Activated naive CD4-positive, alpha-beta T cell treated with anti-CD3 and anti-CD28 coated beads for 36 hours (primary cell): ENCODE measurements at places on chromosomes 7 and 10. TPM values are rescaled to one million over a fixed set of nuclear protein-coding genes. Genes with fewer than 3 reads are reported as not detected.

DNA sequence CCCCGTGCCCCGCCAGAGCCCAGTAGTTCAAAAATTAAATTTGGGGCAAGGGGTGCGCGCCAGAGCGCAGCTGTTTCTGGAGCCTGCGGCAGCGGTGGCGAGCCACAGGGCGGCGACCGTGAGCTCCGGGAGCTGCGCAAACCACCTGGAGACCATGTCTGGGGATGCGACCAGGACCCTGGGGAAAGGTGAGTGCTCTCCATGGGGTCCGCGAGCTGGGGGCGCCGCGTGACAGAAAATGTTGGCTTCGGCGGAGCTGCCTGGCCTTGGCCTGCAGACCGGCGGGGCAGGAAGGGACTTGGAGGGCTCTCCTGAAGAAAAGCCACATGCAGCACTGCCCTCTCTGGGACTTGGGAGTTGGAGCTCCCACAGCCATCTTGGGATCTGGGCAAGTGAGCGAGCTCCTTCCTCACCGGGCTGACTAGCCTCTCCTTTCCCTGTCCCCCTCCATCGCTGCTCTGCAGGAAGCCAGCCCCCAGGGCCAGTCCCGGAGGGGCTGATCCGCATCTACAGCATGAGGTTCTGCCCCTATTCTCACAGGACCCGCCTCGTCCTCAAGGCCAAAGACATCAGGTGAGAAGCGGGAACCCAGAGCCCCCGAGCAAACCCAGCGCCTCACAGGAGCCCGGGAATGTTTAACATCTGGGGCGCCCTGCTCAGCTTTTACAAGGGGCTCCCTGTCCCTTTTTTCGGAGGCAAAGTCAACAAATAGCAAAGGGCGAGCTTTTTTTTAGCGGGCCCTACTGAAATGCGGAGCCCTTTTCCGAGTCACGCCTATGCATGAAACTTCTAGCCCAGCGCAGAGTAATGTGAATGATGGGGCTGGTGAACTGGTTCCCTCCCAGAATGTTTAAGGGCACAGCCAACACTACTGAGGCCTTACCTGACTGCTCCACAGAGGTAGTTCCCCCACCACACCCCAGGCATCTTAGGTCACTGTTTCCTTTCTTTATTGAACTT lies 6.1 kb downstream of the GSTO2 start:
- H3K27me3 ChIP-seq, result peaks cover 9% of the 10 kb centered on the region
- peak overlapping the region; percentile 65 for H3K4me3 ChIP-seq
- no peaks in the 10 kb centered on the region for H3K36me3 ChIP-seq
- H3K4me1 ChIP-seq, result peaks cover 6% of the 10 kb centered on the region
- DNase-seq, result peak; percentile 63
- H3K27ac ChIP-seq, result no peak overlapping the region

DNA sequence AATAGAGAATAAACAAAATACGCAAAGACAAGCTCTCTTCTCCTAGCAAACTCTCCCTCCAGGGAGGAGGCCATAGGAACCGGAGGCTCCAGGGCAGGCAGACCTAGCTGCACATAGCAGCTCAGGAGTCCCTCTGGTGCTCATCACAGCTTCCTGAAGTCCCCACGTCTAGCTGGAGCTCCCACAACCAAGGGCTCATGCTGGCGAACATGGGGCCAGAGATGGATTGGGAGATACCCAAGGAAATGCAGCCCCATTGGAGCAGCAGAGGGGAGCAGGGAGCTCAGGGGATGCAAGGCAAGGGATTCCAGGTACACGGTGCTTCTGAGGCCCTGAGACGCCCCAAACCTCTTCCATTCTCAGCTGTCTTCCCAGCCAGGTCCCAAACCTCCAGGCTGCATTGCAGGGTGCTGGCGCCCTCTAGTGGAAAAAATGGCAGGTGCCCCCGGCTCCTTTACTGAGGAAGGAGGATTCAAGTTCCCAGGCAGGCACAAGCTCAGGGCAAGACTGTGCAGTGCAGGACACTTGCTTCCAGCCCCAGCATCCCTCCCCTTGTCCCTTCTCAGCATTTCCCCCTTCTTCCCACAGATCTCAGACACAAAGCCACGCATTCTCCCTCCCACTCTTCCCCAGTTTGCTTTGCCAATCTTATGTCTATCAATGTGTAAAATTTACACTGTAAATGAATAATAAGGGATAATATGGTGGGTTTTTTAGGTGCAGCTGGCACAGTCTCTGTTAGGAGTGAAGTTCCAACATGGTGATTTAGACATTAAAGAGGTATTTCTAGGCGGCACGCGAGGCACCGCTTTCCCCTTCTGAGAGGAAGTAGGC lies 46.2 kb downstream of the GPAM start:
- no peak overlapping the region for H3K4me3 ChIP-seq
- peaks cover 4% of the 10 kb centered on the region for H3K27me3 ChIP-seq
- no peak overlapping the region for H3K27ac ChIP-seq
- no peaks in the 10 kb centered on the region for H3K4me1 ChIP-seq
- no peaks in the 10 kb centered on the region for H3K36me3 ChIP-seq
- DNase-seq, result peak; percentile 82

GRCh38 chr10:44253769-44254462 lies 131.0 kb downstream of the CXCL12 start:
- no peak for DNase-seq
- H3K4me1 ChIP-seq, result no peaks in the 10 kb centered on the region
- H3K27ac ChIP-seq, result no peak overlapping the region
- peaks cover 8% of the 10 kb centered on the region for H3K27me3 ChIP-seq
- H3K4me3 ChIP-seq, result no peak overlapping the region
- H3K36me3 ChIP-seq, result no peaks in the 10 kb centered on the region

GRCh38 chr7:137462074-137462715 lies 118.7 kb upstream of the PTN start:
- no peaks in the 10 kb centered on the region for H3K4me1 ChIP-seq
- DNase-seq, result no peak
- H3K36me3 ChIP-seq, result no peaks in the 10 kb centered on the region
- no peak overlapping the region for H3K27ac ChIP-seq
- no peaks in the 10 kb centered on the region for H3K27me3 ChIP-seq
- H3K4me3 ChIP-seq, result no peak overlapping the region

- H3K4me3 ChIP-seq, result no peak overlapping the region
- H3K27ac ChIP-seq, result no peak overlapping the region
- H3K36me3 ChIP-seq, result no peaks in the 10 kb centered on the region
- DNase-seq, result no peak
Measured at GRCh38 chr7:48627164-48627563, 297.2 kb upstream of the CDC14C start.

- H3K27me3 ChIP-seq, result no peaks in the 10 kb centered on the region
- H3K4me3 ChIP-seq, result no peak overlapping the region
- peak; percentile 79 for DNase-seq
- peaks cover 33% of the 10 kb centered on the region for H3K36me3 ChIP-seq
- H3K4me1 ChIP-seq, result peaks cover 52% of the 10 kb centered on the region
Measured at GRCh38 chr10:72337039-72337629, 17.6 kb downstream of the DNAJB12 start.

DNA sequence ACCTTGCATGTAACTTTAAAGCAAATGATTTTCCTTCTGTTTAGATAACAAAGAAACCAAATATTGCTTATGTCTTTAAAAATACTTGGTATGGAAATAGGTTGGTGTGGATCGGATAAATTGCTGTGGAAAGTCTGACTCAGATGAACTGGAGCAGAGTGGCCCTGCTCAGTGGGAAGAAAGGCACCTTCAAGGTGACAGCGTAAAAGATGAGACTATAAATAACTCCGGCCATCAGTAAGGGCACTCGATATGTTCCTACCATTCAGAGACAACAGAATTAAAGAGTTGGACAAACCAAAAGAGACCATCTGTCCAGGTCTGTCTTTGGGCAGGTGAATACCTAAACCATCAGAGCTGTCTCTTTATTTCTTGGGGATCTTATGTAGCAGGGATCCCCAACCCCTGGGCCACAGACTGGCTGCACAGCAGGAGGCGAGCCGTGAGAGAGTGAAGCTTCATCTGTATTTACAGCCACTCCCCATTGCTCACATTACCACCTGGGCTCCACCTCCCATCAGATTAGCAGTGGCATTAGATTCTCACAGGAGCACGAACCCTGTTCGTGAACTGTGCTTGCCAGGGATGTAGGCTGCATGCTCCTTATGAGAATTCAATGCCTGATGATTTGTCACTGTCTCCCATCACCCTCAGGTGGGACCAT lies 357.1 kb downstream of the PRPF18 start:
- no peak overlapping the region for H3K4me3 ChIP-seq
- no peak for DNase-seq
- peaks cover 20% of the 10 kb centered on the region for H3K4me1 ChIP-seq
- H3K27me3 ChIP-seq, result no peaks in the 10 kb centered on the region
- H3K36me3 ChIP-seq, result no peaks in the 10 kb centered on the region

GRCh38 chr10:123597676-123598075 lies 68.5 kb upstream of the GPR26 start:
- no peaks in the 10 kb centered on the region for H3K4me1 ChIP-seq
- no peak overlapping the region for H3K27ac ChIP-seq
- H3K36me3 ChIP-seq, result no peaks in the 10 kb centered on the region
- DNase-seq, result no peak
- H3K27me3 ChIP-seq, result peaks cover 14% of the 10 kb centered on the region

DNA sequence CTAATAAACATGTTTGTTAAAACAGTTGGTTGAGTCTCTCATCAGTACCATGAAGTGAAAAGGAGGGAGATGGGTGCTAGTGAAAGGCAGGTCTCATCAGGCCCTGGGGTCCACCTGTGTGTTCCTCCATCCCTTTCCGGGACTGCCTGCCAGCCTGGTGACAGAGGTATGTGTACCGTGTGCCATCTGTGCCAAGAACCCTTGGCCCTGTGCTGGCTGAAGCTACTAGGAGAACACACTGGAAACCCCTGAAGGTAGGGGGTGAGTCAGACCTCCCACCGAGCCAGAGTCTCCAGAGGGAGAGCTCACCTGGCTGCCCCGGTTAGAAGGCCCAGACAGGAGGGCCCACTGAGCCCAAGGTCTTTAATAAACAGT lies 2.3 kb downstream of the DDIT4 start:
- H3K36me3 ChIP-seq, result peaks cover 39% of the 10 kb centered on the region
- peaks cover 35% of the 10 kb centered on the region for H3K4me1 ChIP-seq
- H3K4me3 ChIP-seq, result peak overlapping the region; percentile 96
- H3K27me3 ChIP-seq, result no peaks in the 10 kb centered on the region

DNA sequence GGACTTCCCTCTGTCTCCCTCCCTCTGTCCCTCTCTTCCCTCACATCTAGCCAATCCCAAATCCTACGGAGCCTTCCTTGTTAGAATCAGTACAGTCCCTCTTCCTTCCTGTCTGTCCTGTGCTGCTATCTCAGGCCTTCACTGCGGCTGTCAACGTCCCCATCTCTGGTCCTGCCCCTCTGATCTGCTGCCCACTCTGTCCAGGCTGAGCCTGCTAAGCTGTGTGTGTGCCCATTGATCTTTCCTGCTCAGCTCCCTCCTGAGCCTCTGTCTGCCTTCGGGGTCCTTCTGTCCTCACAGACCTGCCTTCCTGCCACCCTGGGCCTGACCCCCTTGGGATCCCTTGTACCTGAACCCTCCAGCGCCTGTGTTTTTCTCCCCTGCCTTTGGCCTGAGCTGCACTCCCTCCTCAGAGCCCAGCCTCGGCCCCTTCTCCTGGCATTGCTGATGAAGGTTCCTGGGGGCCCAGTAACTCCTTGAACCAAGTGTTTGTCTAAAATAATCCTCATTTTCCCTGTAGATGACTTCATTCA lies 182.1 kb upstream of the SHH start:
- peaks cover 29% of the 10 kb centered on the region for H3K27me3 ChIP-seq
- no peaks in the 10 kb centered on the region for H3K36me3 ChIP-seq
- H3K4me1 ChIP-seq, result peaks cover 55% of the 10 kb centered on the region

DNA sequence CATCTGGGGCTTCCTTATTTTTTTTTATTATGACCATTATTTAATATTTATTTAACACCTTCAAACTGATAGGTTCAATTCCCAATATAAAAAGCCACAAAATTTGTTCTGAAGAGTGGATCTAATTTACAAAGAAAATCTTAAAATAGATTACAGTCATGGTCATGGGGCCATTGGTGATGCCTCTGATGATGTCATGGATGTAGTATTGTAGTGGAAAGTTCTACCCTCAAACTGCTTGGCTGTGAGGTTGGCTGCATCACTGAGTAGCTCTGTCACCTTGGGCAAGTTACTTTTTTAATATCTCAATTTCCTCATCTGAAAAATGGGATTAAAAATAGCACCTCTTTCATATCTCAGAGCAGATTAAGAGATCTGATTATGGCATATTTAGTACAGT lies 128.5 kb downstream of the DKK1 start:
- no peaks in the 10 kb centered on the region for H3K27me3 ChIP-seq
- H3K4me3 ChIP-seq, result no peak overlapping the region
- H3K27ac ChIP-seq, result no peak overlapping the region
- no peaks in the 10 kb centered on the region for H3K4me1 ChIP-seq
- no peaks in the 10 kb centered on the region for H3K36me3 ChIP-seq
- DNase-seq, result no peak

DNA sequence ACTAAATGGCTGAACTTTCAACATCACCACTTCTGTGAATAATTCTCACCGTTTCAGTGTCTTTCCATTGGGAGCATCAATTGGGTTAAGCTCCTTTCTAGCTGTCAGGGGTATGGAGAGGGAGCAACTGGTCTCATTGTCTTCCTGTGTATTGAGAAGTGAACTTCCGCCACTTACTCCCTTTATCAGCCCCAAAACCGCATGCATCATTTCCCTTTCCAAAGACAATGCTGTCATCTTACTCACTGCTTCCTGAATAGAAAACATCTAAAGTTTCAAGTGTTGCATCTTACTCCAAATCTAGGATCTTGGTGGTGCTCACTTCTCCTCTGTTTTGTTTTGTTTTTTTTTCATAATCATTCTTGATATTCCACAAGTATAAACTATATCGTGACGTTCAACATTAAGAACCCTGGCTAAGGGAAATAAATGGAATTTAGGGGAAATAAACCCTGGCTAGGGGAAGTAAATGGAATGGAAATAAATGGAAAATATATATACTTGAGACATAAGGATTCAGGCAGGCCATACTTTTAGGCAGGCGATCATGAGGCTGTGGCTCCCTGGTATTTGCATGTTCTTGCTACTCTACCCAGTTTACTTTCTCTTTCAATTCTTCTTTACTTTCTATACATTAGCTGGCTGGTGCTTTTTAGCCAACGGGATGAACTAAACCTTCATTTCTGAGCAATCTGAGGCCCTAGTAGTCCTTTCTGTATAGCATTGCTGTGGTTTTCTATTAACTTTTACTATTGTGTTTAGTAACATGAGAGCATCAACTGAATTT lies 371.9 kb downstream of the BMPER start:
- no peaks in the 10 kb centered on the region for H3K4me1 ChIP-seq
- no peak overlapping the region for H3K27ac ChIP-seq
- H3K4me3 ChIP-seq, result no peak overlapping the region

DNA sequence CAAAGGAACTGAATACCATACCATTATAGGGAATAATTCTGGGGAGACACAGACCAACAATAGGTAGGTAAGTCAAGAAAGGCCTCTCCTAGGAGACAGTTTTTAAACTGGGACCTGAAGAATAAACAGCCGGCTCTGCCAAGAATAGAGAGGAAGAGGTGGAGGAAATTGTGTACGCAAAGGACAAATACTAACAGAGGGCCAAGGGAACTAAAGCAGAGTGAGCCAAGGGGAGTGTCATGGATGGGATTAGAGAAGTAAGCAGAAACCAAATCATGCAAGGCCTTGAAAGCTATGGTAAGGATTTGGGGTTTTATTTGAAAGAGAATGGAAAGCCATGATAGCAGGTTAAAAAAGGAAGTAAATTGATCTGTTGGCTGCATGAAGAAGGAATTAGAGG lies 18.1 kb upstream of the ITGB8 start:
- no peaks in the 10 kb centered on the region for H3K27me3 ChIP-seq
- DNase-seq, result no peak
- no peaks in the 10 kb centered on the region for H3K4me1 ChIP-seq
- H3K4me3 ChIP-seq, result no peak overlapping the region
- no peak overlapping the region for H3K27ac ChIP-seq

GRCh38 chr10:32131388-32131787 lies 75.2 kb upstream of the KIF5B start:
- no peaks in the 10 kb centered on the region for H3K27me3 ChIP-seq
- DNase-seq, result no peak
- no peak overlapping the region for H3K4me3 ChIP-seq
- H3K36me3 ChIP-seq, result no peaks in the 10 kb centered on the region

Gene EIF5AL1
- 3.5 TPM for total RNA-seq

Gene FZD8
- 0.15 TPM for total RNA-seq

Gene FAM149B1
- total RNA-seq, result 13.3 TPM

Gene SVOPL
- not detected for total RNA-seq

Gene GDF10
- 0.19 TPM for total RNA-seq
